ENCODE measurements at places on chromosomes 13 and 19.

DNA sequence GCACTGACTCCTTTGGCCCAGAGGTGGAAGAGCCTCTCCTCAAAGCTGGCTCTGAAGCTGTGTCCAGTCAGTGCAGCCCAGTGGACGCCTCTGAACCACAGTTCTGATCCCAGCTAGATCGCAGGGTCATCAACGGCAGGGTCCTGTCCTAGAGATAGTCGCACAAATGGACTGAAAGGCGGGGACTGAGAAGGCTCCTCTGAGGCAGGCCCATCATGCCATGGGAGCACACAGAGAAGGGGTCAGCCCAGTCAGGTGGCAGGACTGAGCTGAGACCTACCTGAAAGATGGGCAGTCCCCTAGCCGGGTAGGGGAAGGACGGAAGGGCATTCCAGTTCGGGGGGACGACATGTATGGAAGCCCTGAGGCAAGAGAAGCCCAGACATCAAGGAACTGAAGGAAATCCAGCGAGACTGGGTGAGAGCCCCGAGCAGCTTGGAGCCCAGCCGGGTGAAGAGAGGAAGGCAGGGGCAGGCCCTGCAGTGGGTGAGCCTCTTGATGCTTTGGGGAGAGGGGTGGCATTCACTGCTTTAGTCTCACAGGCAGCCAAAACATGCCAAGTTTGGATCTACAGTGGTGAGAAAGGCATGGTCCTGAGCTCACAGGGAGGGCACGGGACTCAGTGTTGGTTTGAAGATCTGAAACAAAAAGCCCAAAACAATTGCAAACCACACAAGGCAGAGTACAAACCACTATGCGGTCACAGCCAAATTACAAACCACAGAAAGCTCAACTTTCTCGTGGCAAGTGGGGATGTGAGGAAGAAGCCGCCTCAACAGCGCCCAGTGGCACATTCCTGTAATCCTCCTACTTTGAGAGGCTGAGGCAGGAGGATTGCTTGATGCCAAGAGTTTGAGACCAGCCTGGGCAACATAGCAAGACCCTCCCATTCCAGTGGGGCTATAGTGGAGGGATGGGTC, 10.0 kb downstream of the CALM3 start:
- DNase-seq: no peak

- no peak for DNase-seq
Measured at GRCh38 chr19:38538386-38538785, 79.4 kb downstream of the MAP4K1 start.

DNA sequence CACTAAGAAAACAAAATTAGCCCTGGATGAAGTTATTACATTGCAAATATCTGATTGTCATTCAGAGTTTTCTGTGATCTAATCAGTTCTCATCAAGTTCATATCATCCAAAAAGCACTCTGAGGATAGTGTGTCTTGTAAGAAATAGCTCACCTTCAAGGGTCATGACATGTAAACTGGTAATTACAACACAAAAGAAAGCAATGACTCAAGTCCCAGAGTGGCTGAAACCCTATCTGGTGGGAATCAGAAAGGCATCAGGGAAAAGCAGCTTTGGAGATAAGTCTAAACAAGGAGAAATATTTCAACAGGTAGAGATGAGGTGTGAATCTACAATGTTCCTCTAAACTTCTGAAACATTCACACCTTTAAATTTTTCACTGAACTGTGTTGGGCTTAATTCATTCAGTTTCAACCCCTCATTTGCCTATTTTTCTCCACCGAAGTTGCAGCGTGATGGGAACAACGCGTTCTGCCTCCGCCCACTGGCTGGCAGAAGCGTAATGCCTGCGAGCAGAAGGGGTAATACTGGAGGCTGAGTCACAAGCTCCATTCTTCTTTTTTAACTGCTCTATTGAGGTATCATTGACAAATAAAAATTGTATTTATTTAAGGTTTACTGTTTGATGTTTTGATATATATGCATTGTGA, 155.2 kb upstream of the IPO5 start:
- DNase-seq: no peak

GRCh38 chr19:14476673-14477401, 1.7 kb upstream of the PTGER1 start:
- peak; percentile 55 for DNase-seq

DNA sequence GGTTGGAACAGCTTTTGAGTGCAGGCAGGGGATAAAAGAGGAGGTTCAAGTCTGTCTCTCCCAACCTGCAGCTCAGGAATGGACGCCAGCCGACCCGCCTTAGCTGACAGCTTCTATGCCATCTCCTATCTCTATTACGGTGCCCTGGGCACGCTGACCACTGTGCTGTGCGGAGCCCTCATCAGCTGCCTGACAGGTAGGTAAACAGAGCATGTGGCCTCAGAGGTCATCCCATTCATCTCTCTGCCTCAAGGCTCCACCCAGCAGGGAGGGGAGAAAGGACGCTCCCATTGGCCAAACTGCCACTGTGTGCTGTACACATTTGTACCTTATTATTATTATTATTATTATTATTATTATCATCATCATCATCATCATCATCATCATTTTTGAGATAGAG, 16.5 kb downstream of the SLC5A5 start:
- no peak for DNase-seq

- DNase-seq: no peak
Measured at GRCh38 chr13:42176294-42176693, 95.7 kb upstream of the AKAP11 start.

GRCh38 chr13:44713788-44714469, 137.8 kb upstream of the TSC22D1 start:
- DNase-seq: no peak

- DNase-seq: no peak
Measured at GRCh38 chr19:50040967-50041366, 15.2 kb downstream of the ZNF473 start.

- no peak for DNase-seq
Measured at GRCh38 chr13:45303026-45303425, 38.0 kb downstream of the TPT1 start.

DNA sequence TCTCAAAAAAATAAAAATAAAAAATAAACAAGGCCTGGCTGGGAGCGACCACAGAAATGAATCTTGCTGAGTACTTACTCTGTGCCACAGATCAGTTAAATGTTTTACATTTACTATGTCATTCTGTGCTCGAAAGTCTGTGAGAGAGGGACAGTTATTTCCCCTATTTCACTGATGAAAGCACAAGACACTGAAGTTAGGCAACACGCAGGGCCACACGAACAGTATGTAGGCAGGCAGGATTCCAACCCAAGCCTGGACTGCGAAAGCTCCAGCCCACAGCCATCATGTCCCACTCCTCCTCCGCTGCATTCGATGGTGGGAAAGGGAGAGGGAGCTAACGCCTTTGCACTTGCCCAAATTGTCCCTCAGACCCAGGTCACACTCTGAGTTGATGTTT, 34.2 kb downstream of the RUBCNL start:
- peak; percentile 95 for DNase-seq

- no peak for DNase-seq
Measured at GRCh38 chr13:113550453-113550852, 34.1 kb upstream of the TFDP1 start.

- no peak for DNase-seq
Measured at GRCh38 chr19:53541971-53542370, 4.0 kb downstream of the ZNF331 start.

- DNase-seq: no peak
Measured at GRCh38 chr13:35530147-35530546, 53.7 kb upstream of the MAB21L1 start.

- no peak for DNase-seq
Measured at GRCh38 chr13:32645854-32646253, 59.6 kb downstream of the PDS5B start.

DNA sequence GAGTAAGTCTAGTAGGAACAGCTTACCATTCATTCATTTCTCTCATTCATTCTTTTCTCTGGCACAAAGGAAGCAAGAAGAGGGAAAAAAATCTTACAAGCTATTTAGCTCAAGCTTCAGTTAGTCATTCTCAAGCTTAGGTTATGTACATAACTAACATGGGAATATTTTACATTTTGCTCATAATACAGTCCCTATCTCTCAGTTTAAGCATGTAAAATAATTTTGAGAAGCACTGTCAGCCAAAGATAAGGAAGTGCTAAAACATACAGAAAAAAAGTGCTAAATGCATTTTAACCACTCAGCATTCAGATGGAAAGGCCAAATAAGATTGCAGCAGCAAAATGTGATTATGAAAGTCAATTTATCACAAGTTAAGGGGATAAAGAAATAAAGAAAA, 7.9 kb downstream of the RBM26 start:
- no peak for DNase-seq

DNA sequence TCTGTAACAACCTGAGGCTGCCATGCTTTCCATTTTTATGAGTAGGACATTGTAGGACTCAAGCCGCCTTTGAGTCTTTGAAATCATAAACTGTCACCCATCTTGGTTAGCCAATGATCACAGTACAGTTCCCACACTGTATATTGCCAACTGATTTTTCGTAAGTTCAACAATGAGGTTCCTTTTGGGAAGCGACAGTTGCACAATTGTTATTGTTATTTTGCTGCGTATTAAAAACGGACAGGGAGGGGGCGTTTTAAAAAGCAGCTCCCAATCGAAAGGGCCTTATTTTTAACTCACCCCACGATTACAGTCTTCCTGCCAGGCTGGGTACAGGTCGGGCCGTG, 601 bp downstream of the SLC46A3 start:
- DNase-seq: peak; percentile 73

GRCh38 chr13:104286566-104287290, 1220.5 kb upstream of the SLC10A2 start:
- DNase-seq: no peak

DNA sequence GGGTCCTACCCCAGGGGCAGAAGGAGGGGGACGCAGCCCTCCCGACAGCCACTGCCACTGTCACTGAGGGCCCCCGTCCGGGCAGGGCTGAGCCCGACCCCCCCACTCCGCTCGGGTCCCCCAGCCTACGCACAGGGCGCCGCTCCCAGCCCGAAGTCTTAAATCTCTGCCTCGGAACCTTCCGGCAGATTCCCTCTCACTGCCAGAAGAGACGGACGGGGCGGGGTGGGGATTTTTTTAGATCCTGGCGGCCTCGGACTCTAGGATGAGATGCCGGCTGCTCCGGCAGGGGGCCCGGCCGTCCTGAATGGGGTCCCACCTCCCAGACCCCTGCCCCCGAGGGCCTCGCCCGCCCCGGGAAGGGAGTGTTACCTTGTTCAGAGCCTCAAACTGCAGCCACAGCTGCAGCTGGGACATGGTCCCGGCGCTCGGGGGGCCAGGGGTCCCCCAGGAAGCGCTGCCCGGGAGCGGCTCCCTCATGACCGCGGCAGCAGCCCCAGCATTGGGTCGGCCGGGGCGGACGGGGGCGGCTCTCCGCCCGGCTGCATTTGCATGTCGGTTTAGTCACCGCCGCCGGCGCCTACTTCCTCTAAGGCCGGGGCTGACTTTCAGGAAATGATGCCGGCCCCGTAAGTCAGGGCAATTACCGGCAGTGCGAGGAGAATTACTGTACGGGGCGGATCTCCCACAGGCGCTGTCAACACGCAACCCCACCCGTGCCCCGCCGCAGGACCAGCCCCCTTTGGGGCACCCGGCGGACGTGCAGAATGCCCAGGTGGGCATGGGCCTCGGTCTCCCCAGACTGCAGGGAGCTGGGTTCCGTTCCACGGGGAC, 28.1 kb downstream of the GPX4 start:
- DNase-seq: peak; percentile 93

GRCh38 chr13:70814684-70815083, 706.4 kb upstream of the KLHL1 start:
- DNase-seq: no peak

GRCh38 chr13:99367106-99367616, 60.0 kb upstream of the GPR183 start:
- DNase-seq: no peak

GRCh38 chr19:6472713-6473112, 8.6 kb downstream of the CRB3 start:
- no peak for DNase-seq

GRCh38 chr13:80454245-80454644, 113.3 kb upstream of the SPRY2 start:
- DNase-seq: peak; percentile 93

- DNase-seq: peak; percentile 87
Measured at GRCh38 chr13:46475541-46475991, 77.4 kb upstream of the LRCH1 start.

DNA sequence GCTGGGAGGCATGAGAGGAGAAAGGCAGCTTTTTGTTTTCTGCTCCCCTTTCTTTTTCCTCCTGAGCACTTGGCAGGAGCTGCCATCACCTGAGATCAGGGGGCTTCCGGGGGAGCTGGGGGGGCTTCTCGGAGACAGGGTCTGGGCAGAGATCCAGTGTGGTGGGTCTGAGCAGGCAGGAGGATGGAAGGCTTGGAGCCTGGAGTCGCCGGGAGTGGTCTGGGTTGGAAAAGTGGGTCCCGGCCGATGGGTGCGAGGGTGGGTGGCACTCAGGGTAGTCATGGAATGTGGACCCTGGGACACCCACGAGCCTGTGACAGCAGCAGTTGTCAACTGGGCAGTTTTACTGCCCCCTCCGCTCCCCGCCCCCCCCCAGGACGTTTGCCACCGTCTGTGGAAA, 2.2 kb upstream of the ADM5 start:
- no peak for DNase-seq

- no peak for DNase-seq
Measured at GRCh38 chr19:49595819-49596404, 4.9 kb downstream of the PRR12 start.

- DNase-seq: no peak
Measured at GRCh38 chr19:3100331-3100730, 6.2 kb downstream of the GNA11 start.

DNA sequence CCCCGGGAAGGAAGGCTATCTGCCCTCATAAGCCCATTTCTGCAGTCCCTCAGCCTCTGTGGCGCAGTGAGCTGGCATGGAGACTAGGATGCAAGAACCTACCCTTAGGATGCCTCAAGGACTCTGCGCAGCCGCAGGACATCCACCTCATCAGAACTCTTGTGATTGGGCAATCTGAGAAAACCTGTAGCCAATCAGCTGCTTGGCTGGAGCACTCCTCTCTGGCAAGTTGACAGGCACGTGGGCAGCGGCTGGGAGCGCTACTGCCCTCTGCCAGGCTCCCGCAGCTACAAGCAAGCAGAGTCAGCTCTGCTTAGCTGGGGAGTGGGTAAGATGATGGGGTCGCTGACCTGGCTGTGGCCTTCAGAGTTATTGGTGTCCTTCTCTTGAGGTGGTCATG, 1.5 kb upstream of the ECSIT start:
- peak; percentile 73 for DNase-seq

DNA sequence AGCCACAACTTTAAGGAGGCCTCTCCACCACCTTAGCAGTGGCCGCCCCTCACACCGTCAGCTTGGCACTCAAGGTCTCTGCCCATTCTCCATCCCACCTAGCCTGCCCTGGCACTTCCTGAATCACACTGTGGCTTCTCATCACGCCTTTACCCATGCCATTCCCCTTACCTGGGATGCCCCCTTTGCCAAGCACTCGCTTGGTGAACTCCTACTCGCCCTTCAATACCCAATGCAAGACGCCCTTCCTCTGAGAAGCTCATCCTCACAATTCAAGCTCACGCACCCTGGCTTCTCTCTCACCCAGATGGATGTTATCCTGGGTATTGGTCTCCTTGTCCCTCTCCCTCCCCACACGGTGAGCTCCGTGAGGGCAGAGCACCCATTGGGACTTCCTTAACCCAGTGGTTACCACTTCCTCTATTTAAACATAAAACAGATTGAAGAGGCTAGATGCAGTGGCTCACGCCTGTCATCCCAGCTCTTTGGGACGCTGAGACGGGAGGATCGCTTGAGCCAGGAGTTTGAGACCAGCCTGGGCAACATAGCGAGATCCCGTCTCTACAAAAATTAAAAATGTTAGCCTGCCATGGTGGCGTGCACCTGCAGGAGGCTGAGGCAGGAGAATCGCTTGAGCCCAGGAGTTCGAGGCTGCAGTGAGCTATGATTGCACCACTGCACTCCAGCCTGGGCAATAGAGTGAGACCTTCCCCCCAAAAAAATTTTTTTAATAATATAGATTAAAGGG, 12.6 kb upstream of the SHD start:
- no peak for DNase-seq

- no peak for DNase-seq
Measured at GRCh38 chr13:57784633-57785032, 153.1 kb downstream of the PCDH17 start.
